ENCODE measurements at places on chromosomes 1 and 21.
A peak's percentile ranks its signal among the peaks of the same experiment; 100 is the strongest.

DNA sequence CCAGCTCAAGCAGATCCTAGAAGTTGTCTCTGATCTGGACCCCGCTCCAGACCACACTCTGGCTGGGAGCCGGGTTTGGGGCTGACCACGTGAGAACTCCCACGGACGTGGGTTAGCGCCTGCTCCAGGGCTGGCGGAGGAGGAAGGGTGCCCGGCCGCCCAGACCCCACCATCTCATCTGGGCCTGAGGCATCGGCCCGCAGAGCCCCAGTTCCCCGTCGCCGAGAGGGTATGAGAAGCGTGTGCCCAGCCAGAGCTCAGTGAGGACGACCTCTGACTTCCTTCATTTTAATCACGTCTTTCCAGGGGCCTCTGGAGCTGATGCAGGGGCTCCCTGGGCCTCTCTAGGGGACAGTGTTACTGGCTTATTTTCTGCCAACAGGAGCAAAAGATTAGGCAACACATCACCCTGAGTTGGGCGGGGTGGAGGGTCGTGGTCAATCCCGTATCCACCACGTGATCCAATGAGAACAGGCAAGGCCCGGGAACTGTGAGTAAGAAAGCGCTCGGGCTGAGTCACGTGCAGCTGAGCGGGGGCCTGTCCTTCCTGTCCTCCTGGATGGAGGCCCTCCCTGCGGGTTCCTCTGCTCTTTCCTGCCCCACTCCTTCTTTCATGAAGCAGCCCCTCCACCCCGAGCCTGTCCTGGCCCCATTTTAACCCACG lies 81.1 kb downstream of the SIK1 start:
- DNase-seq = no peak

DNA sequence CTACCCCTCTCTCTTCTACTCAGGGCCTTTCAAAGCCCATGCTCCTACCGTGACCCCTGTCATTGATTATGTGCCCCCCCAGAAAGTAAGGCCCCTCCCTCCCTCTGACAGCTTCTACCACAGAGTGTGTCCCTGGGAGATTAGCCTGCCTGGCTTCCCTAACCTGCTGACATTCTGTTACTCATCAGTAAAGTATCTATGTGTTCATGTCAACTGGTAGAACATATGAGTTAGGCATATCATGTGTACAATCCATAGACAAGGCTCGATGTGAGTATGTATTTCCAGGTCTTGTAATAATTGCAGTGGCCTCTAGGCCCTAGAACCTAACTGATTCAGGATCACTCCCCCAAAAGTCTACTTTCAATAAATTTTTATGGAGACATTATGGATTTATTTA lies 120.0 kb downstream of the GIPC2 start:
- no peak for DNase-seq

DNA sequence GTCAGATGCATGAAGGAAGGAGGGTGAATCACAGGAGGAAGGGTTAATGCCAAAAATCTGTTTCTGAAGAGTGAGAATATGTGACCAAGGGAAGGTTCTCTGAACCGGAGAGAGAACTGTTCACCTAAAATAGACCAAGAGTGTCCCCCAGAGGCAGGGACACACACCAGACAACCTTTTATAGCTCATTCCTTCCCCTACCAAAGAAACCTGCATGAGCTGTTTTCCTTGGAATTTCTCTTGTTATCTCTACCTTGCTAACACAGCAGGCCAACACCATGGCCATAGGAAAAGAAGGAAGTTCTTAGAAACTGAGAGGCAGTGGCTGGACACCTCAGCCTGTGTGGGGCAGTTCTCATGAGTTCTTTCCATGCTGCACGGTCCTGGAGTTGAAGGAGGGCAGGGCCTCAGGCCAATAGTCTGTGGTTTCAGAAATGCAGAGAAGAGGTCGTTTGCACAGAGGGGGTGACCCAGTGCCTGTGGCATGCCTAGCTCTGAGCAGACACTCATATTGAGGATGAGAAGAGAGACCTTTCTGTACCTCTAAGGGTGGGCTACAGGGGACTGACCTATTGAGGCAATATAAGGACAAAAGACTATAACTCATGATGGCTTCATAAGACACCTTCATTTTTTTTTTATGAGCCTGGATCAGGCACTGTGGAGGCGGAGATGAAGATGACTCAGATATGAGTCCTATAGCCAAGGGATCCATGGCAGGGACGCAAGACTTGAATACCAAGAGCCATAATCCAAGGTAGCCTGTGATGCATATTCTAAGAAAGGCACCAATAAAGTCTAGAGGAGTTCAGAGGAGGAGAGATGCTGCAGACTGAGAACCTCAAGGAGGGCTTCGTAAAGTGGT lies 39.4 kb downstream of the IGFN1 start:
- DNase-seq = peak; percentile 25

DNA sequence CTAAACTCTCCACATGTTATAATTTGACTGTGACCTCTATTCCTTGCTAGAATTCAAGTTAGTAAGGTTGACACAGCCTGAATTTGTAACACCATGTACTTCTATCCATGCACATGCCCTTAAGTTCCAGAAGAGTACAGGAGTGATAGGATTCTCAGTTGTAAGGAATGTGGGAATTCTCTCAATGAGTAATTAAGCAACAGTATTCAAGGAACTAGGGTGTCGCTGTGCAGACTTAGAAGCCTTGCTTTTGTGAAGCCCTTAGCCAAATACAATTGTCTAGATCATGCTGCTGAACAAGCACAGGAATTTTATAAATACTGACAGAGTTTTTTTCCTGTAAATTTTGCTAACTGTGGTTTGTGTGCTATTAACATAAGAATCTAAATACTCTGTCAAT lies 276.3 kb upstream of the PTBP2 start:
- DNase-seq = no peak

DNA sequence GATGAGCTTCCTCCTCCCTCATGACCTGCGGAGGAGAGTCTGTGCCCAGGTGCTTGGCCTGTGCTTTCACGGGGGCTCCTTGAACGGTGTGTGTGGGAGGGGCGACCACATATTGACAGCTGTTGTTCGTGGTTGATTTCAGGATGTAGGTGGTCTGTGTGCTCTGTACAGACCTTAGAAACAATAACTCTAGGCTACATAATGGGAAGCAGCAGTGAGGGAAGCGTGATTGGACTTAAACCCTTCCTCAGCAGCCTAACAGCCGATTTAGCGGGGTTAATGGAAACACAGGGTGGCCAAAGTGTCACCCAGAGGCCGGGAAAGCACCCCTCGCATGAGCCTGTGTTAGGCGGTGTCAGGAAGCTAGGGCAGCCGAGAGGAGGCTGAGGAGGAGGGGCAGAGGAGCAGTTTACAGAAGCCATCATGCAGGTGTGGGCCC lies 56.0 kb downstream of the TBCE start:
- DNase-seq = no peak

GRCh38 chr1:109589177-109589576 lies 30.2 kb downstream of the GNAT2 start:
- no peak for DNase-seq

GRCh38 chr1:59561796-59562195 lies 253.0 kb upstream of the HOOK1 start:
- no peak for DNase-seq

DNA sequence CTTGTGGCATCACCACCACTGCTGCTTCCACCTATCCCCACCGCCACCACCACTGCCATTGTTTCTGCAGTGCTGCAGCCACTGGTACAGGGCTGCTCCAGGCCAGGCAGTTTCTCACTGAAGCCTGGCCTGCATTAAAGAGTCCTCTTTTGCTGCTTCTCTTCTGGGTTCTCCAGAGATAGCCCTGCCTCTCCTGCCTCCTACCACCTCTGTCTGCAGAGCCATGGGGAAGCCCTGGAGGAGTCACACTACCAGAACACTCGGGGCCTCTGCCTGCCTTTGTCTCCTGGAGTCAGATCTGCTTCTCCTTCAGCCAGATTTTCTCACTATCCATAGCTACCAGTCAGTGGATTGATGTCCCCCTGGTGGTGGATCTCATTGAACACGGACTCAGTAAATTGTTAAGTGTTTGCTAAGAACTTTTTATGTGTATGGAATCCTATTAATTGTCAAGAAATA lies 37.7 kb upstream of the DDAH1 start:
- DNase-seq = no peak

- DNase-seq = no peak
These were observed 280.4 kb downstream of the BRINP2 start for GRCh38 chr1:177451191-177451590.

DNA sequence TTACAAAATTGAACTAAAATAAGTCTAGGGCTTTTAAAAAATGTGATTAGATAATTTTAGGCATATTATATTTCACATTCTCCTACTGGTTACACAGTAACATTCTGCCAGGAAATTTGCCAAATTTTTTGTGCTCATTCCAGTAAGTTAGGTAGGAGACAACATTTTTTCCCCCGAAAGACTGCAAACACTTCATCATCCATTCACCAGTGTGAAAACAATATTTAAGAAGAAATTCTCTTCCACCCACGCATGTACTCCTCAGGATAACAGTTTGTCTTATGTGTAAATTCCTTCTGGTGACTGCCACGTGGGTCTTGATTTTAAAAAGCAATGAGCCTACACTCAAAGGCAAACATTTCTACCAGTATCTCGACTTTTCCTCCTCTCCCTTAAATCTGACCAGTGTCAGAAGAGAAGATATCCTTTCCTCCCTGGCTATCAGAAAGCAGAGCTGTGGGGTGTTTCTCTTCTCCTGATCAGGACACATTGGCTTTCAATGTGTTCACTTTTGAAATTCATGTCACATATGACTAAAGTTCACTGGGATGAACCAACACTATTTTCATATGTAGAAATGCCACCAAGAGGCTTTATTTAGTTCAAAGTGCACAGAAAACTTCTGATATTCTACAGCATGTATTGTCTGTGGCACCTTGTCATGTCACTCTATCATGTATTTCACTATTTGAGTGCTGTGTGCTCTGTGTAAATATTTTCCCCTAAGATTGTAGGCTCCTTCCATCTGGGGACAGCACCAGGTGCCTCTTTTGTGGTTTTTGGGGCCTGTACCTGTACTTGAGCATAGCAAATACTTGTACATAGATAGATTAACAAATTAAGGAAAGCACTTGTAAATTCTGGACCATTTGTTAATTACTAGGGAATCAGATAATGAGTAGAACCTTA lies 38.6 kb downstream of the LHX9 start:
- no peak for DNase-seq

DNA sequence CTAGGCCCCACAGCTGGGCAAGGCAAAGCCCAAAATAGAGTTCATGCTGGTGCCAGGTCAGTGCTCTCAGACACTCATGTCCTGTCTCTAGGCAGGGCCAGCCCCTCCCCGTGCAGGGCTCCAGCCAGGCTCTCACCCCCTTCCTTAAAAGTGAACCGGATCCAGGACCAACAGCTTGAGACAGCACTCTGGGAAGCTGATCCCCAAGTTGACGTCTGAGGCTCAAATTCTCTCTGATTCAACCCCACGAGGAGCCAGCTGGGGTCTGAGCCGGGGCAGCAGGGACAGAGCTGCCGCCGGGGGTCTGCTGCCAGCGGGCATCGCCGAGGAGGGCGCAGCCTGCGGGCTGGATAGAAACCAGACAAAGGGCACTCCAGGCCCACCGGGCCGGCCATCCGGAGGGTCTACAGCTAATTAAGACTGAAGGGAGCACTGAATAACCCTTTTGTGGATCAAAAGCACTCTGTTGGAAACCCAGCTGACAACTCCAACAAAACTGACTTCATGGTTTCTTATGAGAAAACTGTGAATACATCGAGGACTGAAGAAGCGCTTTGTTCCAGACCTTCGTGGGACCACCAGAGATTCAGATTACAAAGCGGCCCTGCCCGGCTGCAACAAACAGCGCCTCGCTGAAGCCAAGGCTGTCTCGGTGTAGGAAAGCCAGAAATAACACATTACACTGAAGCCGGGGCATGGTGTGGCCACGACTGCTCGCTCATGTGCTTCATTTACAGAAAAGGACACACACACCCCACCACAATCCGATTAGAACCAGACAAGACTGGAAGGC lies 95.8 kb downstream of the PSMG1 start:
- no peak for DNase-seq

GRCh38 chr1:12294076-12294475 lies 64.2 kb downstream of the VPS13D start:
- no peak for DNase-seq

GRCh38 chr1:53835491-53835890 lies 2.6 kb downstream of the NDC1 start:
- DNase-seq = no peak

DNA sequence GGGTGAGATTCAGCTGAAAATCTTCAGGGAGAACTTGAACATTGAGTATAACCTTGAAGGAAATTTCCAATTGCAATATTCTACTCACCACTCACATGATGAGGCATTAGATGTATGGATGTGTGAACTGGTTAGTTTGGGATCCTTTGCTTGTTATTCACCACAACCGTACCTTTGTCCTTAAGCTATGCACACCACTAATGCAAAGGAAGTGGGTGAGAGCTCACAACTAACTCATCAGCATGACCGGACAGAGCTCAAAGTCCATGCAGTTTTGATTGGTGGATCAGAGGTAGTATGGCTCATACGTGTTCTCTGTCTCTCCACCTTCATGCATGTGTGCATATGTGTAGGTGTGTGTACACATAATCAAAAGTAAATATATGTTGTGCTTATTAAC lies 43.5 kb upstream of the MROH9 start:
- no peak for DNase-seq

DNA sequence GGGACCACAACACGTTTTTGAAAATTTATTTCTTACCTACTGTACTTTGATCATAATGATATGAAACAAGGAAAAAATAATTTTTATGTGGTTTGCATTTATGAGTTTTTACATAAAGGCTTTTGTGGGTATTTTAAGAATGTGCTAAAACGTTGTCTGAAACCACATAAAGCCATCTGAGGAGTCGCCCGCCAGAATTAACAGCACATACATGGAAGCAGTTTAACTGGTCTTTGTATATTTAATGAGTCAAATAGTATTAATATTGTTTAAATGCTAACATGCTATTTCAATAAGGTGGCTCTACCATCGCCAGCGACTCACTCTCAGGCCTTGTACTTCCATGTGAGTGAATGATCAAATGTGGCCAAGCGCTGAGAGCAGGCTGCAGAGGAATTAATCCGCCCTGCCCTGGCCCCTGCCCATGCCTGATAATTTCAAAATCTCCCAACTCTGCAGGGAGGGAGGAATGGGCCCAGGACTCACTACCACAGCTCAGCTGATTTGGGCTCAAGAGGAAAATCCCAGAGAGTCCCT lies 49.6 kb downstream of the SLC66A1 start:
- DNase-seq = no peak

DNA sequence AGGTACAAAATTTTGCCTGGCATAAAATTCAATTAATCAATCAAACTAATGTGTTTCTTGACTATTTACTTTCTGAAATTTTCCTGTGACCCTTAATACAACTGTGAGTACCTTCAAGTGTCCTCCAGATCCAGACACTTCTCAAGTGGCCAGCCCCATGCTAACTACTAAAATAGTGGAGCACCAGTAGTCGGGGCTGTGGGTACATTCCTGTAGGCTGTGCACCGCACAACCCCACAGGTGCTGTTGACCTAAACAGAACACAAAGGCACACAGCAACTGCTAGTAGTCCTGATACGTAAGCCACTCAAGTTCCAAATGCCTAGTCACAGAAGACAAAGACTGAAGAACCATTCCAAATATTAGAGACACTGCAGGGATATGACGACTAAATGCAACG lies 36.6 kb downstream of the TMEM50B start:
- DNase-seq = no peak

DNA sequence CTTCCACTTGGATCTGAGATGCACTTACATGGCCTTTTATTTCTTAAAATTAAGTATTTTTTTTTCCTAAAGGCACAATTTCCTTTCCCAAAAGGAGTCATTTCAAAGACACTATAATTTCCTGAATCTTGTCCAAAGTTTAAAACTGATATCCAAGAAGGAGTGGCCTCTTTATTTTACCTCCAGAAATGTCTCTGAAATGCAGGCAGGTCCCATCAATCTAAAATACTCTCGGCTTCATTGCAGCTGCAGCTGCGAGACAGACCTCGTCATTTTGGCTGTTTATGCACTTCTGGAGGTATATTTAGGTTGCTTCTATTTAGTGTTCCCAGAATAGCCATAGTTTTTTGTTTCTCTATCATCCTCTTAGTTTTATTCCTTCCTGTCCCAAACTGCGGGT lies 172.7 kb upstream of the COA6 start:
- DNase-seq = no peak

All from left forelimb (tissue), 1 donor.